Cardiac muscle cell (in vitro differentiated cells and primary cell): ENCODE measurements at places on chromosomes 6 and 20. TPM values are rescaled to one million over a fixed set of nuclear protein-coding genes. Genes with fewer than 3 reads are reported as not detected.

Gene OPRL1
- total RNA-seq = 5.3 and 9.6 TPM in 2 replicates

Gene BPIFB1
- total RNA-seq = not detected in 2 replicates

GRCh38 chr20:31712112-31712553 lies 10.5 kb downstream of the BCL2L1 start:
- DNase-seq = peak; percentile 47

GRCh38 chr6:84867521-84867920 lies 103.1 kb upstream of the TBX18 start:
- DNase-seq = peak; percentile 87

DNA sequence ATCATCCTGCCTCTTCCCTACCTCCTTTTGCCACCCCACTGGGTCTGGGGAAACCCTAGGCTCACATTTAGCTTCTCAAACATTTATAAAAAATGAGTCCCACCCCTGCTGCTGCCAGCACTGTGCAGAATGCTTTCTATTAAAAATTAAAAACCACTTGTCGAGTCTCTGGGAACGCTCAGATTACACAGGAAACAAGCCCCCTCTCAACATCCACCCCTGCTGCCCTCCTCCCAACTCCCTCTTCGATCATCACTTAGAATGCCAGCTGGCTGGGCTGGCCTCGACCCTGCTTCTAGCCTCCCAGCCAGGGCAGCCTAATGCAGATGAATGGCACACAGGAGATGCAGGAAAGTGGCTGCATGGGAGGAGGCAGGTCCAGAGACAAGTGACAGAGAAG lies 75.8 kb downstream of the CDH22 start:
- no peak for DNase-seq

DNA sequence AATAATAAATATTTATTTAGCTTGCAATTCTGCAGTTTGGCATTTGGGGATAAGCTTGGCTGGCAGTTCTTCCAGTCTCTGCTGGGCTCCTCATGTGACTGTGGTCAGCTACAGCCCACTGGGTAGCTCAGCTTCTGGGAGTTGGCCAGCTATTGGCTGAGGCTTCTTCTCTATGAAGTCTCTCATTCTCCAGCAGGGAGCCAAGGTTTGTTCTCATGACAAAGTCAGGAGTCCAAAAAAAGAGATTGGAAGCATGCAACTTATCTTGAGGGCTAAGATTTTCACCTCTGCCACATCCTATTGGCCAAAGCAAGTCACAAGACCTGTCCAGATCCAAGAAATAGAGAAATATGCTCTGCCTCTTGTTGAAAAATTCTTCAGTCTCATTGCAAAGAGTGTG lies 94.6 kb downstream of the SNAP25 start:
- peak; percentile 67 for DNase-seq

DNA sequence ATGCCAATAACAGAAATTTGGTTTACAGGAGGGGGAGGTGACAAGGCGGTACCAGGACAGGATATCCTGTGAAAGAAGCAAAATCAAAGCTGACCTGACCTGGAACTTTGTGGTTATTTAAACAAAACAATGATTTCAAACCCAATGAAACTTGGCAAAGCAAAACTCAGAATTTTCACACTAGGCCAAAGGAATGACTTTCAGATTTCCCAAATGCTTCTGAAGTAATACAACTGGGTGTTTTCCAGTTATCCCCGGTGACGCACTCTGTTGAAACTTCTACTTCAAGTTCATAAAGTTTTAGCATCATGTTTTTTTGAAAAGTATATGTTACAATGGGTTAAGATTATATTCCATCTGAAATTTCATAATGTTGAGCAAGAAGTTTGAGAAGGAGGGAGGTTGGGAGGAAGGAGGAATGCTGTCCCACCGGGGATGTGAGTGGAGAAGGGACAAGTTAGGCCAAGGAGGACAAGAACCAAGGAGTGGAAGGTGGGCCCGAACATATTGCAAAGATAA lies 78.1 kb upstream of the TRAF3IP2 start:
- DNase-seq = peak; percentile 98

- DNase-seq = peak; percentile 83
Observed at GRCh38 chr6:25122001-25122400, 157.2 kb upstream of the CARMIL1 start.
